Prostate gland (tissue), 2 donors: ENCODE measurements at places on chromosomes 4 and X.

GRCh38 chr4:158538176-158538575, 16.5 kb downstream of the RXFP1 start:
- H3K36me3 ChIP-seq: no peaks in the 10 kb centered on the region
- H3K4me1 ChIP-seq: no peaks in the 10 kb centered on the region
- no peaks in the 10 kb centered on the region for H3K27me3 ChIP-seq
- H3K4me3 ChIP-seq: no peak overlapping the region
- DNase-seq: no peak
- no peak overlapping the region for H3K27ac ChIP-seq

DNA sequence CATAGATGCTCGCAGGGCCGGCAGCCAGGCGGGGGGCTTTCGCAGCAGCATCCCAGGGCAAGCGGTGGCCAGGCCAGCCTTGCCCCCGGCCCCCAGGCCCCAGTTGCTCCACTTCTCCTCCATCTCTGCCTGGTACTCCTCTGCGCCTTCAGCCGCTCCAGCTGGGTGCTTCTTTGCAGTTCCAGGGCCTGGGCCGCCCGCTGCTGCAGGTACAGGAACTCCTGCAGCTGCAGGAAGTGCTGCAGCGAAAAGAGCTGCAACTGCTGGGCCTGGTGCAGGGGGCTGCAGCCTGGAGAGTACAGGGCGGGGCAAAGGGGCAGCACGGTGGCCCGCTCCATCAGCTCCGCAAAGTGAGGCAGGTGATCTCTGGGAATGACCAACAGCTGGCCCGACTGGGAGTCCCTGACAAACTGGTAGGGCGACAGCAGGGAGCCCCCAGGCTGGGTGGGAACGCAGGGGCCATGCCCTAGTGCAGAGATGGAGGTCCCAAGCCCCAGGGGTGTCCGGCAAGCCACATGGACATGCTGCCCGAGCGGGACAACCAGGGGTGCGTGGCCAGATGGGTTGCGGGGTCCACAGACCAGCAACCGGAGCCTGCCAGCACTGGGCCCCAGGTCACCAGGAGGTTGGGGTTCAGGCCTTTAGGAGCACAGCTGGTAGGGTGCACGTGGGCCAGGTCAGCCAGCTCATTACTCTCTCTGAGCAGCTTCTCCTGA, 75.9 kb upstream of the UCP1 start:
- H3K27me3 ChIP-seq: no peaks in the 10 kb centered on the region
- H3K36me3 ChIP-seq: no peaks in the 10 kb centered on the region
- no peak for DNase-seq
- H3K27ac ChIP-seq: no peak overlapping the region
- no peak overlapping the region for H3K4me3 ChIP-seq

DNA sequence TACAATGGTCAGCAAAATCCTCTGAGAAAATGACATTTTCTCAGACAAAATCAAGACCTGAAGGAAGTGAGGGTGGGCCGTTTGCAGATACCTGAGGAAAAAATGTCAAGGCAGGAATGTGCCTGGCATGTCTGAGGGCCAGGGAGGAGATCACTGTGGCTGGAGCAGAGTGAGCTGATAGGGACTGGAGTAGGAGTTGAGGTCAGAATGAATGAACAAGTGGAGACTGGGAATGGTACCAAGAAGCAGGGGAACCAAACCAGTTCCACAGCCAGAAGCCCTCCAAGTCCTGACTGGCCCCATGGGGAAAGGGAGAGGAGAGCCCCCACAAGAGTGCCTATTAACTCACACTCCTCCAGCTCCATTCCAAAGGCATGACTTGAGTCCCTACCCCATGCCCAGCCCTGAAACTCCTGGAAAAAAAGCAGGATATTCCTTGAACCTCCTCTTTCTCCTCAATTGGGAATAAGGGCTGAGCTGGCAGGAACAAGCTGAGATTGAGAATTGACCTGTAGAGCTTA, 41.5 kb downstream of the STEEP1 start:
- H3K4me1 ChIP-seq: no peaks in the 10 kb centered on the region
- no peak for DNase-seq
- no peaks in the 10 kb centered on the region for H3K36me3 ChIP-seq

GRCh38 chr4:40369437-40370274, 34.5 kb downstream of the CHRNA9 start:
- no peaks in the 10 kb centered on the region for H3K27me3 ChIP-seq
- no peaks in the 10 kb centered on the region for H3K4me1 ChIP-seq
- H3K4me3 ChIP-seq: no peak overlapping the region
- no peak overlapping the region for H3K27ac ChIP-seq
- DNase-seq: no peak
- no peaks in the 10 kb centered on the region for H3K36me3 ChIP-seq

DNA sequence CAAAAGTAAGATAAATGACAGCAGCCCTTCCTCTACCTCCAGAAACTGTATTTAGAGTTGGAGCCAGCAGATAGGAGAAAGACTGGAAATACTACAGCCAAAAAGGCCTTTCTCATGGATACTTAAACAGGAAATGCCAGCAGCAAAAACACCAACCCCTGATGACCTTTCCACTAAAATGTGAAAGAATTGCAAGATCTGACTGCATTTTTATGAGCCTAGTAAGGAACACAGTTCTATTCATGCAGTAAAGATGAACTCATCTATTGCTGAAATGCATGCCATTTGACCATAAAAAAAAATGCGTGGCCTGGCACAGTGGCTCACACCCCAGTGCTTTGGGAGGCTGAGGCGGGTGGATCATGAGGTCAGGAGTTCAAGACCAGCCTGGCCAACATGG, 19.9 kb downstream of the ABCG2 start:
- H3K36me3 ChIP-seq: no peaks in the 10 kb centered on the region
- H3K27ac ChIP-seq: no peak overlapping the region
- H3K4me3 ChIP-seq: no peak overlapping the region
- no peak for DNase-seq
- no peaks in the 10 kb centered on the region for H3K27me3 ChIP-seq
- no peaks in the 10 kb centered on the region for H3K4me1 ChIP-seq

DNA sequence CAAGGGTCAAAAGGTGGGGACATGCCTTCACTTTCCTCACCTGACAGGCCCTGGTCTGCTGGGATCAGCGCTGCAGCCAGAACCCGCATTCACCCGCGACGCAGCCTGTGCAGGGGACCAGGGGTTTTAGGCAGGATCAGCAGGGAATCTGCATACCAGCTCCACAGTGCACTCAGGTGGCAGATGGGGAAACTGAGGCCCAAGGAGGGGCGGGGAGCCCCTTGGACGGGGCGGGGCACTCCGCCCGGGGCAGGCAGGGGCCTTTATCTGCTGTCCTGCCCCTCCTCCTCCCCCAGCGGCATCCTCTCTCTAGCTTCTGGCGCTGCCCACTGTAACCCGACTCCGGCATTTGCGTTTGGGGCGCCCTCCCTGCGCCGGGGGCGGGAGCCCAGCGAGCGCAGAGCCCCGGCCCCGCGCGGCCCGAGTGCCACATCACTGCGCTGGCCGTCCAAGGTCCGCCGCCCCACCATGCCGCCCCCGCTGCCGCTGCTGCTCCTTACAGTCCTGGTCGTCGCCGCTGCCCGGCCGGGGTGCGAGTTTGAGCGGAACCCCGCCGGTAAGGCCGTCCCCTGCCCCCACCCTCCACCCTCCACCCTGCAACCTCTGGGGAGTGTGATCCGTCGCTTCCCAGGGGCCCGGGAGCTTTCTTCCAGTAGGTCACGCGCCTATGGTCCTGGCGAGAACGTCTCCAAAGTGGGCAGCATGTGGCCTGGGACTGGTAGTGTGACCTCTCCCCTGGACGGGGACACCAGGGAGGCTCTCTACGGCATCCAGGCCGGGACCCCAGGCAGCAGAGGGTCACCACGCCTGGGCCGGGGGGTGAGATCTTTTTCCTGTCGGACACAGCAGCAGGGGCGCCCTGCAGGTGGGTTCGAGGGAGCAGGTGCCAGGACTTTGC, at the start of gene CPZ:
TSS of gene CPZ (plus strand) at position 400 of the 898 bp plus-strand sequence. CDS start at position 469, 69 bp downstream.
- DNase-seq: no peak
- no peak within 1 kb of the TSS for H3K27ac ChIP-seq
- no peaks in the 10 kb centered on the region for H3K36me3 ChIP-seq
- H3K4me3 ChIP-seq: no peak within 1 kb of the TSS

- no peaks in the 10 kb centered on the region for H3K27me3 ChIP-seq
- H3K4me1 ChIP-seq: no peaks in the 10 kb centered on the region
- H3K36me3 ChIP-seq: no peaks in the 10 kb centered on the region
- H3K27ac ChIP-seq: no peak overlapping the region
- DNase-seq: no peak
Observed at GRCh38 chr4:159284113-159284512, 181.2 kb downstream of the RAPGEF2 start.

- no peak overlapping the region for H3K27ac ChIP-seq
- no peaks in the 10 kb centered on the region for H3K27me3 ChIP-seq
- no peak overlapping the region for H3K4me3 ChIP-seq
- DNase-seq: no peak
Observed at GRCh38 chrX:38961936-38962335, 160.7 kb downstream of the MID1IP1 start.

- H3K27me3 ChIP-seq: no peaks in the 10 kb centered on the region
- H3K4me3 ChIP-seq: no peak overlapping the region
- H3K4me1 ChIP-seq: no peaks in the 10 kb centered on the region
- H3K27ac ChIP-seq: no peak overlapping the region
- H3K36me3 ChIP-seq: no peaks in the 10 kb centered on the region
Observed at GRCh38 chr4:25178838-25179261, 18.6 kb upstream of the SEPSECS start.

GRCh38 chr4:86848732-86849619, at the start of gene SLC10A6:
SLC10A6 (minus strand) TSS chr4:86849384; CDS start chr4:86849115, 269 bp downstream.
- no peaks in the 10 kb centered on the region for H3K4me1 ChIP-seq
- no peaks in the 10 kb centered on the region for H3K27me3 ChIP-seq
- no peak within 1 kb of the TSS for H3K4me3 ChIP-seq
- no peak for DNase-seq

GRCh38 chr4:35464964-35465528, 779.3 kb downstream of the ARAP2 start:
- no peak for DNase-seq
- H3K4me3 ChIP-seq: no peak overlapping the region
- H3K27me3 ChIP-seq: no peaks in the 10 kb centered on the region

- H3K4me1 ChIP-seq: no peaks in the 10 kb centered on the region
- no peak overlapping the region for H3K4me3 ChIP-seq
- H3K27ac ChIP-seq: no peak overlapping the region
- H3K36me3 ChIP-seq: no peaks in the 10 kb centered on the region
Observed at GRCh38 chr4:8364141-8364540, 76.4 kb downstream of the ACOX3 start.

- H3K27ac ChIP-seq: no peak overlapping the region
- H3K4me1 ChIP-seq: no peaks in the 10 kb centered on the region
- DNase-seq: peak; percentile 4
- H3K4me3 ChIP-seq: no peak overlapping the region
- H3K36me3 ChIP-seq: no peaks in the 10 kb centered on the region
- H3K27me3 ChIP-seq: no peaks in the 10 kb centered on the region
Observed at GRCh38 chrX:38318606-38319005, 8.7 kb downstream of the RPGR start.

- H3K4me1 ChIP-seq: no peaks in the 10 kb centered on the region
- no peak for DNase-seq
- H3K27me3 ChIP-seq: no peaks in the 10 kb centered on the region
- H3K27ac ChIP-seq: no peak overlapping the region
Observed at GRCh38 chrX:129697204-129697829, 41.5 kb upstream of the XPNPEP2 start.

- no peak overlapping the region for H3K4me3 ChIP-seq
- no peaks in the 10 kb centered on the region for H3K36me3 ChIP-seq
- DNase-seq: no peak
Observed at GRCh38 chr4:53515076-53515475, 76.2 kb downstream of the LNX1 start.

DNA sequence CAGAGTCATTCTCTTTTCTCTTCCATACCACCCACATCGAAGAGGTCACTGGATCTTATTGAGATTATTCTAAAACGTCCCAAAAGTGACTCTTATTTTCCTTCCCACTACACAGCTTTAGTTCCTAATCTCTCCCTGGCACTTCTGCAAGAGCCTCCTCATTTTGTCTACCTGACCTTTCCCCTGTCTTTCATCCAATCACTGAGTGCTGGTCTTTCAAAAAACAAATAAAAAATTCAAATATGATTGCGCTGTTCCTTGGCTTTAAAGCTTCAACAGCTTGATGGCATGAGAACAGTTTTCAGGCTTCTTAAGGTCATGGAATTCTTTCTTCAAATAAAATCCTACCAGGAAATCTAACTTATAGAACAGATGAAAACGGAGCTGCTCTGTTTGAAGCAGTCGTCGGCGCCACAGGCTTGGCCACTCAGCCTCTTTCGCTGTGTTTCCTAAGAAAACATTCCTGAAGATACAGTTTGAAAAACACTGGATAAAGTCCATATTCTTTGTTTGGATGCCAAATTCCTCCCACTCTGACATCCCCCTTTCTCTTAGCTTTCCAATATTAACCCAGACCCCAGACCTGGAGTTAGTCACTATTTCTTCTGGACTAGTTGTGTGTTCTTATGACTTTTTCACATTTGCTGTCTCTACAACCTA, 12.5 kb downstream of the SYTL5 start:
- no peak overlapping the region for H3K27ac ChIP-seq
- no peaks in the 10 kb centered on the region for H3K36me3 ChIP-seq
- H3K27me3 ChIP-seq: no peaks in the 10 kb centered on the region
- no peak overlapping the region for H3K4me3 ChIP-seq
- DNase-seq: no peak

DNA sequence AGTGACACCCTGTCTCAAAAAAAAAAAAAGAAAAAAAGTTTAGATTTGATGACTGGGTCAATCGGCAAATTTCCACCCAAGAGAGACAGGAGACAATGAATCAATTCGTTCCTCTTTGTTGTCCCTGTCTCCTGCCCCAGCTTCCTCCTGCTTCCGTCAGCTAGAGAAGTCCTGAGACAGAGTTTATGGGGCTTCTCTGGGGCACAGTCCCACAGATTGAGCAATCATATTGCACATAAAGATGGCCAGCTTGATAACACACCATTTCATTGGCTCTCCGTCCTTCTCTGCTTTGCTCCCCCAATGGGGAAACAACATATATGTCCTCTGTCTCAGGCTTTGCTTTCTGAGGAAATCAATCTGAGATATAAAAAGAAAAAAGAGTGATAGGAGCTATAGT, 78.4 kb upstream of the FUNDC1 start:
- H3K4me1 ChIP-seq: no peaks in the 10 kb centered on the region
- H3K27me3 ChIP-seq: no peaks in the 10 kb centered on the region
- H3K4me3 ChIP-seq: no peak overlapping the region
- H3K27ac ChIP-seq: no peak overlapping the region
- H3K36me3 ChIP-seq: no peaks in the 10 kb centered on the region

DNA sequence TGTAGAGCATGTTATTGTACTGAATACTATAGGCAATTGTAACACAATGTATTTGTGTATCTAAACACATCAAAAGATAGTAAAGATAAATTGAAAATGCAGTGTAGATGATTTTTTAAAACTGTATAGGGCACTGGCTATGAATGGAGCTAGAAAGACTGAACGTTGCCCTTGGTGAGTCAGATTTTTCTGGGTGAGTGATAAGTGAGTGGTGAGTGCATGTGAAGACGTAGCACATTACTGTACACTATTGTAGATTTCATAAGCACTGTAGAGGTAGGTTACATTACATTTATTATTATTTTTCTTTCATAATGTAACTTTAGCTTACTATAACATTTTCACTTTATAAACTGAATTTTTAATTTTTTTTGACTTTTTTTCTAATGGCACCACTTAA, 1491.6 kb downstream of the TECRL start:
- no peak overlapping the region for H3K27ac ChIP-seq
- no peaks in the 10 kb centered on the region for H3K36me3 ChIP-seq
- H3K4me3 ChIP-seq: no peak overlapping the region
- no peaks in the 10 kb centered on the region for H3K27me3 ChIP-seq

- H3K4me3 ChIP-seq: no peak overlapping the region
- DNase-seq: no peak
- no peak overlapping the region for H3K27ac ChIP-seq
- H3K36me3 ChIP-seq: no peaks in the 10 kb centered on the region
Observed at GRCh38 chr4:92477298-92477697, 173.5 kb downstream of the GRID2 start.
